ENCODE measurements at places on chromosomes 11 and 22.
A peak's percentile ranks its signal among the peaks of the same experiment; 100 is the strongest.

DNA sequence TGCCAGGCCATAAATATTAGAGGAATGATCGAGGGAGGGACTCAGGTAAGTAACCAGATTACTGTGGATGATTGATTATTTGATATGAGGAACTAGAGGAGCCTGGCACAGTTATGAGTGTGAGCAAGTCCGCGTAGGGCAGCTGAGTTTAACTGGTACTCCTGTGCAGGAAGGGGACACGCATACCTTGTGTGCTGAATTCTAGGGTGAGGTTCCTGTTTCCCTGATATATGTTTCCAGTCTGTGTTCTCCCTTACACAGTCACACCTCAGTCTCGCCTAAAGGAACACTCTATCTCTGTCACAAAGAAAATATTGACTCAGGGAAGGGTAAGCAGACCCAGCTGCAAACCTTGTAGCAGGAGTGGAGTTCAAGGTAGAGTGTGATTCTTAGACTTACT, 17.4 kb downstream of the SGSM3 start:
- no peak for DNase-seq

- DNase-seq, result no peak
Observed at GRCh38 chr11:8095371-8095770, 14.4 kb downstream of the TUB start.

DNA sequence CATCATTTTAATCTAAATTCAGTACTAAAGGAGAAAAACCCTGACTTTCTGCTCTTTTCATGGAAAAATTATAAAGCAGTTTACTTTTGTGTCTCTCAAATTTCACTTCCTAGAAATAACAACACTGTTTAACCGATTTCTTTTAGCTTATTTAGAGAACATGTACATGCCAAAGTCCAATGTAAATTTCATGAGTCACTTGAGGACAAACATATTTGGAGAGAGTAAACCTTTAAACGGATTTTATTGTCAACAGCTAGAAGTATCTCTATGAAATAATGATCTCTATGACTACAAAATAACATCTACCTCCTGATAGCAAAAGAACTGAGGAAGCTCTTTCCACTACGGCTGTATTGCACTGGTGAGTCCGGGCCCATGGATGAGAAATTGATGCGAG, 46.3 kb upstream of the SLC22A25 start:
- DNase-seq, result no peak

GRCh38 chr11:67492069-67492727, 9.4 kb downstream of the AIP start:
- DNase-seq, result no peak

- no peak for DNase-seq
Observed at GRCh38 chr11:84922836-84923235, 704.3 kb downstream of the DLG2 start.

GRCh38 chr11:985406-985805, 51.1 kb downstream of the MUC6 start:
- DNase-seq, result no peak

- no peak for DNase-seq
Observed at GRCh38 chr11:110160016-110160415, 66.8 kb downstream of the ZC3H12C start.

GRCh38 chr22:27247701-27248434, 553.7 kb downstream of the MN1 start:
- no peak for DNase-seq

DNA sequence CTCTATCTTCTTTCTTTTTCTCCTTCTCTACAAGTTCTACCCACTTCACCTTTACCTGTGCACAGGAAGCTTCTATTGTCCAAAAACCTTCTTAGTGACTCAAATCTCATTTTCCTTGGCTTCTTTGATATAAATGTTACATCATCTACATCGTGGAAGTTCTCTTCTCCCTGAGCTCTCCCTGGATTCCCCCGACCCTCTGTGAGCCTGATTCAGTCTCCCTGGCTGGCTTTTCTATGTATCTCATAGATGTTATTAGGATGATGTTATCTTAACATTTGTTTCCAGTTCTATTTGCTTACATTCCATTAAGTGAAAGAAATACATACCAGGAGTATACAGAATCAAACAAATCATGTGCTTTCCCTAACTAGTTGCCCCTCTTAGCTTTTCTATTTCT, 235.8 kb upstream of the PITPNB start:
- DNase-seq, result no peak

DNA sequence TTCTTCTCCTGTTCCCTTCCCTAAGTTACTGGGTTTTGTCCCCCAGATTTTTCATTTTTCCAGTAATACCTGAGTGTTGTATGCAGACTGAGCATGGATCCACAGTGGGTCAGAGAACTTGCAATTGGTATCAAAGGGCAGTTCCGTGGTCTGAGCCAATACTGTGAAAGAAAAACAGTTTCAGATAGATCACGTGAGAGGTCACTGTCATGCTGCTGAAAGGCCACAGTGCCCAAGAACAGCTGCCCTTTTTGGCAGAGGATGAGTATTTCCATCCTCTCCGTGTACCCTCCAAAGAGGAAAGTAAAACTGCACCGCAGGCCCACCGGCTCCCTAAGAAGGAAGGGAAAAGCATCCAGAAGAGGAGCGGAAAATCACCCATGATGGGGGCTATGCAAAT, 73.0 kb upstream of the TBCEL start:
- no peak for DNase-seq

DNA sequence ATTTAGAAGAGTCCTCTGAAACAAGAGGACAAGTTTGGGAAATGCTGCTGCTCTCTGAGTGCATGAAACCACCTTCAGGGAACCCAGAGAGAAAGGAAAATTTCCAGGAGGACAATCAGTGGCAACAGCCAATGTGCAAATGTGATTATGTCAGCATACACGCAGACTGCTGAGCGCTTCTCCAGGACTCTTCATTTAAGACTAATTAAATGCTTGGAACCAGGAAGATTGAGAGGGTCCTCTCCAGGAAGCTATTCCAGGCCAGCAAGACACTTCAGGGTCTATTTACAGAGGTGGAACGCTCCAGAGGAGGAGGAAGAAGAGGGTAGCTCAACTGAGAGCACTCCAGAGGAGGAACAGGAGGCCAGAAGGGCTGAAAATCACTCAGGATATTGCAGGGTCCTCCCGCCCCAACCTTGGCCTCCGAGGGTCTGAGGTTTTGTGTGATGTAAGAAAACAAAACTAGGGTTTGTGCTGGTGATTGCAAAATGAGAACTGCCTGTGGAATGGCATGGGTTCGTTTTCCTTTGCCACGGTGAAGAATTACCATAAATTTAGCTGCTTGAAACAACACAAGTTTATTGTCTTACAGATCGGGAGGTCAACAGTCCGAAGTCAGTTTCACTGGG, 14.1 kb upstream of the HTR3A start:
- no peak for DNase-seq

DNA sequence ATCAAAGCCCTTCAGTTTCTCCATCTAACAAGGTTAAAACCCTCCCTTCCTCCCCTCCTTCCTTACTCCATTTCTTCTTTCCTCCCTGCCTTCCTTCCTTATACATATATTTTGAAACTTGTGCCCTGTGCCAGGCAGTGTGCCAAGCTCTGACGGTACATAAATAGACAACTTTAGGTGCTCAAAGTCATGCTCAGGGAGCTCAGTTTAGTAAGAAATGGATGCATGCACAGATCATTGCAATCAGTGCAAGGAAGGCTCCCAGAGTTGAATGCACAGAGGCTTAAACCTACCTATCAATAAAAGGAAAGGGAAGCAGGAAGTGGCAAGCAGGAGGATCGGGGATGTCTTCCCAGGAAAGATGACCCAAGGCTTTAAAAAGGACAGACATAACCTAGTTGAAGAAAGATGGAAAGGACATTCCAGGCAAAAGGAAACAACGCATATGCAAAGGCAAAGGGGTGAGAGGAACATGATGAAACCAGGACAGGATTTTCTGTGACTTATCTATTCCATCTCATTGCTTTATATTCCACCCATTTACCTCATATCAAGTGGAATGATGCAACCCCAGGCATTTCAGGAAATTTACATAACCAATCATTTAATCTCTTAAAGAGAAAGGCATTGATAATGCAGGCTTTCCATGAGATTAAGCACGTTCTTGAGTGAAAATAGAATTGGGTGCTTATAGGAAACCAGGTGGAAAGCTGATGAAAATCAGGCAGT, 13.2 kb downstream of the FZD4 start:
- DNase-seq, result no peak

GRCh38 chr22:46416520-46416871, 81.0 kb downstream of the TRMU start:
- no peak for DNase-seq

DNA sequence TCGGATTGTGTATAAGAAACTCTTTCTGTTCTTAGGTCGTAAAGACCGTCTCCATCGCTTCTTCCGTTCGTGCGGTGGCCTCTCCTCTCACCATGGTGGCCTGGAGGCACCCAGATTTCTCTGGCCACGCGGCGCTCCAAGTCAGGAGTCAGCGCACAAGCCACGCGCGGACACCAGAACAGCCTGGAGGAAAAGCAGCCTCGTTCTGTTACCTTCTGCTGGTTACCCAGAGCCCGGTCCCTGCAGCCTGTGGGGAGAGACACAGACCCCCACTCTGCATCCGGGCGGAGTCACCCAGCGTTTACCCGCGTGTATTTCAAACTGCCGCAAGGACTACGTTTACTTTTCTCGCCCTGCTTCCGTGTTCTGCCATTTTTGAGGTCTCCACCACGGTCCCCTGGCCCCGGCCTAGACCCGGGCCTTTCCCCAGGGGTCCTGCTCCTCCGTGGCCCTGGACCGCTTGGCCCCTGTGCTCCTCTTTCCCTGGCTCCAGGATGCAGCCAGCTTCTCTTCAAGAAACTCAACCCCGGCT, 776.1 kb downstream of the BRD1 start:
- no peak for DNase-seq

- no peak for DNase-seq
Observed at GRCh38 chr11:106679581-106679980, 338.7 kb downstream of the GUCY1A2 start.

DNA sequence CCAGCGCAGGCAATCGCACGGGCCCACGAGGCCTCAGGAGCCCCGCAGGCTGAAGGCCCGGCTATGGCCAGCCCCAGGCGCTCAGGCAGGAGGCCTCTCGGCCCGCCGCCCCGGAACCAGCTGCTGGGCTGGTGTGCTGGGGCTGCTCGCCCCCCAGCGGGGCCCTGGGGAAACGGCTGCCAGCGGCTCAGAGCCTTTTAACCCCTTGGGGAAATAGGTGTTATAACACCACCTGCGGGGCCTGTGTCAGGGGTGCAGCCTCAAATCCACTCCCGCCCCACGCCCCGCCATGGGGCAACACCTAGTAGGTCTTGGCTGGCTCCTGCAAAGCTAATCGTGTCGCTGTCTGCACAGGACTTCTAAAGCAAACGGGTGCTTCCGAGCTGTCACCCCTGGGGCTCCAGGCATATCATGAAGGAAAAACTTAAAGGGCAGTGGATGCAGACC, 237.4 kb downstream of the TTC28 start:
- DNase-seq, result no peak

DNA sequence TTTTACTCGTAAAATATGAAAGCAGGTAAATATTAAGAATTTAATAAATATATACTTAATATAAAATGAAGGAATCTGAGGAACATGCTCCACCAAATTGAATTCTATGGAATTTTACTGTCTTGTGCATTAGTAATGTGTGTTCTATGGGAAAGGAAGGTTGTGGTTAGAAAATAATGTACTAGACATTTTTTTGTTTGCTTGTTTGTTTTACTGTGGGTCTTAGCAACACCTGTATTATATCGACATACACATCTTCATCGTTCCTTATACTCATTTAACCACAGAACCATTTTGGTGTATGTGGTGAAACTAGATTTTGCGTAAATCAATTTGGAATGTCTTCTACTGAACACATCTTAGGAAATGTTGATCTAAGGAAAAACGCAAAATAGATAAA, 114.1 kb upstream of the MTMR2 start:
- DNase-seq, result no peak

DNA sequence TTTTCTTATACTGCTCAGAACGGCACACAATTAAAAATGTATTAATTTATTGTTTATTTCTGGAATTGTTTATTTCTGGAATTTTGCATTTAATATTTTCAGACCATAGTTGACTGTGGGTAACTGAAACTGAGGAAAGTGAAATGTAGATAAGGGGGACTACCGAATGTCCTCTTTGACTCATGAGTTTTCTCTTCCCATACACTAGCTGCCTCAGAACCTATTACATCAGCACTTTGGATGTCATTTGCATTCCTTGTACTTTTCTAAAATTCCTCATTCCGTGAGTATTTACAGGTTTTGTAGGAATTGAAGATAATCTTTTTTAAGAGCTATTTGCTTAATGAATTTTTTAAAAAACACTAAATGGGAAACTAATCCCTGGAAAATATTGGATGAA, 29.8 kb downstream of the ZC3H12C start:
- DNase-seq, result no peak

DNA sequence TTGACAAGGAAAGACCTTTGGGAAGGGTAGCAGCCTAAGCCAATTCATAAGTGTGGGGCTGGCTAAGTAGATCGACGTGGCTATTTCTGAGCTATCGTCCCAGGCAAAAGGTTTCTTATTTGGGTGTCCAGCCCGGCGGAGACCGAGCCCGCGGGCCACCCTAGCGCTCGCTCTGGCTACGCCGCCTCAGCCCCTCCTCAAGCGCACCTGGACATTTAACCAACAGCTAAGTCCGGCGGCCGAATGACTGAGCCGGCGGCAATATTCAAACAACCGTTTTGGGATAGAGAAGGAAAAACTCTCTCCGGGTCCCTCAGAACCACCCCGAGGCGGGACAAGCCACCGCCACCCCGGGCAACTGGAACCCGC, 457 bp downstream of the RNF141 start:
- DNase-seq, result peak; percentile 50

GRCh38 chr11:1083621-1084551, 9.2 kb downstream of the MUC2 start:
- DNase-seq, result no peak

DNA sequence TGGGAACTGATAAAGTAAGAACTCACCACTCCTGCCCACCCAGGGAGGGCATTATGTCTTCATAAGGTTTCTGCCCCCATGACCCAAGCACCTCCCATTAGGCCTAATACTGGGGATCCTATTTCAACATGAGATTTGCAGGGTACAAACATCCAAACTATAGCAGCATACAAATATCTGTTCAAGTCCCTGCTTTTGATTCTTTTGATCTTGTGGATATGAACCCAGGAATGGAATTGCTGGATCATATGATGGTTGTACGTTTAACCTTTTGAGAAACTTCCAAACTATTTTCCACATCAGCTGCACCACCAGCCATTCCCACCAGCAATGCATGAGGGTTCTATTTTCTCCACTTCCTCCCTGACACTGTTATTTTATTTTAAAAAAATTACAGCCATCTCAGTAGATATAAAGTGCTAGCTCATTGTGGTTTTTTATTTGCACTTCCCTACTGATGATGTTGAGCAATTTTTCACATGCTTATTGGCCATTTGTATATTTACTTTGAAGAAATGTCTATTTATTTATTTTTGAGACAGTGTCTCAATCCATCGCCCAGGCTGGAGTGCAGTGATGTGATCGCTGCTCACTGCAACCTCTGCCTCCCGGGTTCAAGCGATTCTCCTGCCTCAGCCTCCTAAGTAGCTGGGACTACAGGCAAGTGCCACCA, 7.1 kb upstream of the ATG16L2 start:
- DNase-seq, result no peak

Data from LoVo (cell line).